ENCODE measurements at places on chromosomes 16 and 17. TPM values are rescaled to one million over a fixed set of nuclear protein-coding genes. Genes with fewer than 3 reads are reported as not detected.
A peak's percentile ranks its signal among the peaks of the same experiment; 100 is the strongest.

Gene CETP
- not detected for total RNA-seq

Gene RUNDC3A
- 7.6 TPM for total RNA-seq

- DNase-seq: peak; percentile 76
- H3K4me1 ChIP-seq: peaks cover 94% of the 10 kb centered on the region
- no peaks in the 10 kb centered on the region for H3K36me3 ChIP-seq
- peak overlapping the region; percentile 85 for H3K27ac ChIP-seq
Observed at GRCh38 chr17:73291260-73291801, 20.5 kb downstream of the CDC42EP4 start.

- H3K4me1 ChIP-seq: no peaks in the 10 kb centered on the region
- no peaks in the 10 kb centered on the region for H3K36me3 ChIP-seq
- H3K27me3 ChIP-seq: no peaks in the 10 kb centered on the region
- H3K4me3 ChIP-seq: no peak overlapping the region
- DNase-seq: peak; percentile 86
Observed at GRCh38 chr16:11224096-11224893, 31.7 kb downstream of the SOCS1 start.

DNA sequence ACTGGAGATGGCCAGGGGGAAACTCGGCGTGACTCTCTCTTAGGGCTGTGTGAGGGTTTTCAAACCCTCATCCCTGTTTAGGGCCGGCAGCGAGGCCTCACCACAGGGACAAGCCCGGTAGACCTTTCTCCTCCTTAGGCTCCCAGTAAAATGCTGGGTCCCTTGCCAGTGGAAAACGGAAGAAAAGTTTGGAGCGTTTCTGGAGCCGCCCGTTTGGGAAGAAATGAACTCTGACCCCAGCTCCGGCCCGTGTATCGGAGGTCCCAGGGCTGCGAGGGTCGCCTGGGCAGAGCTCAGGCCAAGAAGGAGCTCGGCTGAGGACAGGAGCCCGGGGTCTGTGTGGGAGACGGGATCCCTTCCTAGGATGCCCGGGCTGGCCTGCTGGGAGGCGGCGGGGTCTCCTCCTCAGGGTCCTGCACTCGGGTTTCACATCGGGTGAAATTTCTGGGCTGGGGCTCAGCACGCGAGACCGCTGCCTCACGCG, 23.2 kb downstream of the ZNF213 start:
- peaks cover 14% of the 10 kb centered on the region for H3K4me1 ChIP-seq
- peak overlapping the region; percentile 91 for H3K27ac ChIP-seq
- DNase-seq: no peak
- no peaks in the 10 kb centered on the region for H3K36me3 ChIP-seq

Gene SLC16A6
- total RNA-seq: not detected

- no peak for DNase-seq
- no peak overlapping the region for H3K27ac ChIP-seq
- peaks cover 5% of the 10 kb centered on the region for H3K4me1 ChIP-seq
- no peaks in the 10 kb centered on the region for H3K27me3 ChIP-seq
- no peak overlapping the region for H3K4me3 ChIP-seq
Observed at GRCh38 chr16:83118365-83118764, 491.6 kb downstream of the CDH13 start.

GRCh38 chr17:37274461-37274860, 101.3 kb upstream of the C17orf78 start:
- no peaks in the 10 kb centered on the region for H3K36me3 ChIP-seq
- no peak for DNase-seq
- no peak overlapping the region for H3K4me3 ChIP-seq
- no peak overlapping the region for H3K27ac ChIP-seq

DNA sequence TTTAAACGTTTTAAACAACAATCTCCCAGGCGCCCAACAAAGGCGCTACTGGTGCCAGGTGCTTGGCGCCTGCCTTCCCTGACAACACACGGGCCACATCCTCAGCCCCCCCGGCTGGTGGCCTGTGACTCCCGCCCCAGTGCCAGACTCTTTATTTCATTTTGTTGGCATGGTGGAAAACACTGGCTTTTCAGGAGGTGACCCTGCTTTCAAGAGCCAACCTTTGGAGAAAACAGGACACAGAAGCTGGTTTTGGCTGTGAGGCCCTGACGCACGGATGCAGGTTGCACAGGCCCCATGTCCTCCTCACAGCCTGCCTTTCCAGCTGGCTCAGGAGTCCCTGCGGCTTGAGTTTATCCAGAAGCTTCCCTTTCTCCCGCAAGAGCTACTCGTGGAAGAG, 100.0 kb downstream of the METRNL start:
- no peaks in the 10 kb centered on the region for H3K4me1 ChIP-seq
- no peak overlapping the region for H3K4me3 ChIP-seq
- no peaks in the 10 kb centered on the region for H3K36me3 ChIP-seq
- no peak for DNase-seq
- H3K27me3 ChIP-seq: no peaks in the 10 kb centered on the region

- H3K4me1 ChIP-seq: peaks cover 63% of the 10 kb centered on the region
- H3K36me3 ChIP-seq: no peaks in the 10 kb centered on the region
- H3K27me3 ChIP-seq: peaks cover 49% of the 10 kb centered on the region
- H3K4me3 ChIP-seq: no peak overlapping the region
- DNase-seq: peak; percentile 35
- peak overlapping the region; percentile 90 for H3K27ac ChIP-seq
Observed at GRCh38 chr17:50206604-50207293, 5.3 kb upstream of the COL1A1 start.

Data from transverse colon (tissue), 4 donors.